Camera-type eye (tissue), 1 donor: ENCODE measurements at places on chromosomes 5 and 9. TPM values are rescaled to one million over a fixed set of nuclear protein-coding genes. Genes with fewer than 3 reads are reported as not detected.

Gene IL9
- total RNA-seq: not detected

Gene IFNK
- not detected for total RNA-seq

Gene NUTM2F
- not detected for total RNA-seq

Gene EXOSC2
- 43.9 TPM for total RNA-seq

Gene FGFR4
- 8.6 TPM for total RNA-seq

Gene LHX6
- total RNA-seq: 1.9 TPM
